ENCODE measurements at places on chromosomes 7 and 10.

DNA sequence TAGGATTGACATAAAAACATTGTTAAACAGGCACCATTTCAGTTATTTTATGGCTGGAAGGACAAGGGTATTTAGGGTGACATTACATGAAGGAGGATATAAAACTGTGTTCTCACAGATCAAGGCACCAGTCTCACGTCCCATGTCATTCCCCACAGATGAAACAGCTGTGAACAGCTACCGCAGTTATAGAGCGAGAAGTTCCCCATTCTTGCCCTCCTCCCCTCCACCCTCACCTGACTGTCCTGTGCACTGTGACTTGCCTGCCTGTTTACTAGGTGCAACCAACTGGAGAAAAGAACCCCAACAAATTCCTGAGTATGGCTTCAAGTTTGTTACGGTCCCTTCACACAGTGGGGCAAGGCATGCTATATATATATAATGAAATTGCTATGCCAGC lies 141.6 kb downstream of the SND1 start:
- no peak for DNase-seq

- no peak for DNase-seq
Measured at GRCh38 chr10:113459626-113460280, 93.1 kb upstream of the HABP2 start.

GRCh38 chr7:10838228-10838627 lies 135.4 kb upstream of the PHF14 start:
- DNase-seq = no peak

- no peak for DNase-seq
Measured at GRCh38 chr7:2781636-2782035, 62.5 kb downstream of the GNA12 start.

- no peak for DNase-seq
Measured at GRCh38 chr10:86306628-86307278, 59.8 kb downstream of the GRID1 start.

- no peak for DNase-seq
Measured at GRCh38 chr10:86665868-86666267, 2.4 kb upstream of the LDB3 start.

DNA sequence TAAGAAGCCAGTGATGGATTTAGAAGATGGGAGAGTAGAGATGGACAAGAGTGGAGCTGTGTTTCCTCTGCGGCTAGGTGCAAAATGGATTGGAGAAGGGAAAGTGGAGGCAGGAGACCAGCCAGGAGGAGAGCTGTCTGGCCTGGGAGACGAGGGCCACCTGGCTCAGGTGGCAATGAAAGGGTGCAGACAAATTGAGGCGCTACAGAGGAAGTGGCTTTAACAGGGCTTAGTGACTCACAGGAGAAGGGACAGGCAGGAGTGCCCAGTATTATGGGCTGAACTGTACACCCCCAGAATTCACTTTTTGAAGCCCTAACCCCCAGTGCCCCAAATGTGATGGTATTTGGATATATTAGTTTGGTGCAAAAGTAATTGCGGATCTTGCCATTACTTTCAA lies 65.6 kb upstream of the DUSP5 start:
- DNase-seq = no peak

DNA sequence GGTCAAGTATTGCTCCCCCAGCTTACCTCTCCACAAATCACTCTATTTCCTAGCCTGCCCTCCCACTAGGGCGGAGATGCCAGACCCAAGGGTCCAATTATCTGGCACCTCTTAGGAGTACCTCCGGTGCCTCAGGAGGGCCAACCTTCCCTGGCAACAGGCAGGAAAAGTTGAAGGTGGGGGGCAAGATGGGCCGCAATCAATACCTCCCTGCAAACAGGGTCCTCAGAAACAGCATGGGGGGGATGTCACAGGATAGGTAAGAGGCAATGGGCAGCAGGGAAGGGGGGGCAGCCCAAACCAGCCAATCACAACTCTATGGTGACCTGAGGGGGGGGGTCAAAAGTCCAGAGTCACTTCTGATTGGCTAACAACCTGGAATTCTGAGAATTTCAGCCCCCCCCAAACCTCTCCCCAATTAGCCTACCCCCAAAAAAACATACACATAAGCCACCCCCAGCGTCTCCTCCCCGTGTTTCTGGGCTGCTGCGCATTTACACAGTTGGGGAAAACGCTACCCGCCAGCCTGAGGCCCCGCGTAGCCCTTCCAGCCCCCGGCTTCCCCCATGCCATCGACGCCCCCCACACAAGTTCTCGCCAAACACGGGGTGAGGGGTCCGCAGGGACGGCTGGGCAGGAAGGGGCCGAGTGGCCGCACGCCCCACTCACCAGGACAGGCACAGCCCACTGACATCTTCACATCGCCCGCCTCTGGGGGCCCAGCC lies 589 bp downstream of the LDB1 start:
- DNase-seq = no peak

GRCh38 chr7:725223-726005 lies 1.1 kb upstream of the DNAAF5 start:
- no peak for DNase-seq

- DNase-seq = no peak
Measured at GRCh38 chr7:25953859-25954258, 198.1 kb upstream of the NFE2L3 start.

GRCh38 chr10:58755677-58756076 lies 243.0 kb downstream of the BICC1 start:
- no peak for DNase-seq

DNA sequence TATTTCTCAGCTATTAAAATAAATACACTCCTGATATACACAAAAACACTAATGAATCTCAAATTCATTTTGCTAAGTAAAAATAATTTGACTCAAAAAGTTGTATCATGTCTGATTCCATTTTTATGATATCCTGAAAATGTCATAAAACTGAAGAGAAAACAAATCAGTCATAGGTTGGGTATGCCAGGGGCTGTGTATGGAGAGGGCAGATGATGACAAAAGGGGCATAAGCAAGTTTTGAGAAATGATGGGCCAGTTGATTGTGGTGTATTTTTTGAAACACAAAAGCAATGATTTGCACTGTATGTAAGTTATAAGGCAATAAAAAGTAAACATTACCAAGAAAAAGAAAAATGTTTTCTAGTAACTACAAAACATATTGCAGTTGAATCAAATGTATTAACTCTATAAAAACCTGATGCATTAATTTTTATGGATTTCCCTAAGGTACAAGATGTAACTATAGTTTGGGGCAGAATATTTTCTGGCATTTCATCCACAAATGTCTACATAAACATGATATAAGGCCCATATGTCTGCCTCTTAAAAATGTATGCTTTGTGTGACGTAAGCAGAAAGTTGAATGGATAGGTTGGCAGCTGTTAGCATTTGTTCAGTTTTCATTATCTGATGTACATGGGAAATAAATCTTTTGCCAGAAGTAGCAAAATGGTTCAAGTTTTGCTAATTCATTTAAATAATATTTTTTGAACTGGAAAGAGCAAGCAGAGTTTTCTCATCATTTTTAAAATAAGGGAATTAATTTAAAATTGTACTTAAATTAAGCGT lies 35.1 kb upstream of the ING3 start:
- DNase-seq = no peak

GRCh38 chr10:30284865-30285594 lies 64.0 kb downstream of the MTPAP start:
- no peak for DNase-seq

DNA sequence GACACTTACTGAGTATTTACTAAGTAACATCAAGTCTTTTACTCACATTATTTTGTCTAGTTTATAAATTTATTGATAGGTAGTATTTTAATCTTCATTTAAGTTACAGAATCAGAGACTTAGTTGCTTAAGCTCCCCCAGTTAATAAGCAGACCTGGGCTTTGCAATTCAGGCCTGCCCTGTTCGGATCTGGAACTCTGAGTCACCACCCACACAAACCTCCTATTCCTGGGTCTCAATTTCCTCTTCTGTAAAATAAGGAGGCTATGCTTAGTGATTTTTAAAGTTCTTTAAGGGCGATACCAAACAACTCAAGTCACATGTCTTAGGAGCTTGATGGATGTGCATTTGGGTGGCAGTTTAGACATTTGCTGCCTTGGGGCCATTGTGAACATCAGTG lies 3.5 kb upstream of the MGAM start:
- DNase-seq = no peak

- DNase-seq = no peak
Measured at GRCh38 chr7:111368381-111369065, 193.8 kb downstream of the IMMP2L start.

GRCh38 chr7:142792593-142792992 lies 21.8 kb downstream of the PRSS2 start:
- DNase-seq = no peak

DNA sequence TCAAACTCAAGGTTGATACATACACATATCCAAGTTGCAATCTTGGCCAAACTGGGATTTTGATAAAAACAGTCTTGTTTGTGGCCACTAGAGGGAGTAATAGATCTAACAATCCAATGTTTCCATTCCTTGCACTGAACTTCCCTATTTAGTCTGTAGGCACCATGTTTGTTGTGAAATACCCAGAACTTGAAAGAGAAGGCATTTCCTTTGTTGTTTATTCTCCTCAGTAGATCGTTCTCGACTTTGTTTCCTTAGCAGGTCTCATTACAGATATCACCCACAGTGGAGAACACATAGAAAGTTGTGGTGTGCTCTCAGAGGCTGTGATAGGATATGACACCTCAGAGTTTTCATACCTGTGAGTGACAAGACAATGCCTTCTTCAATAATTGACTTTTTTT lies 70.3 kb upstream of the MXI1 start:
- no peak for DNase-seq

GRCh38 chr7:101114492-101114891 lies 12.4 kb upstream of the SERPINE1 start:
- no peak for DNase-seq

DNA sequence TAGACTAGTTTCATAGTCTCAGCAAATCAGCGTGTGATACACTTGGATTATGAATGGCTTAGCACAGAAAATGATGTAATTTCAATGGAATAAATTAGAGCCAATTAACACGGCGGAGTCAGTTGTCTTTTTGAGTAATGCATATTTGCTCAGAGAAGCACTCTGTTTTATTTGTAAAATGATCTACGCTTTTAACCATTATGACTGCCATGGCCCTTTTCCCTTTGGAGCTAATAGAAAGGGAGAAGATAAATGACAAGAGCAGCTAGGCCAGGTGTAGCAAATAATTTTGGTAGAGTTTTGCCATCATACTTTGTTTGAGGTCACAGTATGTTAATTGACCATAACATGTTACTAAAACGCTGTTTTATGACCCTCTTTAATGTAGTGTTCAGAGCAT lies 86.8 kb downstream of the GPR158 start:
- DNase-seq = no peak

DNA sequence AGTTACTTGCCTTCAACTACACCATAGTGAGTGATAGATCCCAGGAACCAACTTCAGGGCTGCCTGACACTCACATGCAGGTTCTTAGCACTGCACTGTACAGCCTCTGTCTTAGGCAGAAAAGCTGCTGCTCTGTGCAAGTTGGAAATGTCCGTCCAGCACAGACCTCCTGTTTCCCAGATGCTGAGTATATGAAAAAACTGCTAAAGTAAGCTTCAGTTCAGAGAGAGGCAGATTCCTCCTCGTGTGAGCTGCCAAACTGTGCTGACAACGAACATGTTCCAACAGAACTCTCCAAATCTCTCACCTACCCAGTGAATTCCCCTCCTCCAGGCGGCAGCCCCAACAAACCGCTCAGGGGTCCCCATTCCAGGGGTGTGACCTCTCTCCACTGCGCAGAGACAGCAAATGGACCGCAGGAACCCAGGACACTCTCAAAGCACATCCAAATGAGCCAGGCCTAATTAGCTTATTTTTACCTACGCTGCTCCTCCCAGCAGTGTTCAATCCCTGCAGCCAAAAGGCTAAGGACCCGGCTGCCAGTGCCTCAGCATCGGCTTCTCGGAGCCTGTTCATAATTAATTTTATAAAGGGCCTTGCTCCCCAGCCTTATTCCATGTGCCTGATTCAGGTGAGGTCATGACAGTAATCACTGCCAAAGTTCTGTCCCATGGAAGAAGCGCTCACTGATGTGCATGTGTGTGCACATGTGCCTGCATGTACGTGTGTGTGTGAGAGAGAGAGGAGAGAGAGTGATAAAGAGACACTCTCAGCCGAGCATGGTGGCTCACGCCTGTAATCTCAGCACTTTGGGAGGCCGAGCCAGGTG lies 159.5 kb upstream of the AUTS2 start:
- DNase-seq = no peak

GRCh38 chr7:7416031-7416858 lies 119.4 kb downstream of the COL28A1 start:
- DNase-seq = no peak

DNA sequence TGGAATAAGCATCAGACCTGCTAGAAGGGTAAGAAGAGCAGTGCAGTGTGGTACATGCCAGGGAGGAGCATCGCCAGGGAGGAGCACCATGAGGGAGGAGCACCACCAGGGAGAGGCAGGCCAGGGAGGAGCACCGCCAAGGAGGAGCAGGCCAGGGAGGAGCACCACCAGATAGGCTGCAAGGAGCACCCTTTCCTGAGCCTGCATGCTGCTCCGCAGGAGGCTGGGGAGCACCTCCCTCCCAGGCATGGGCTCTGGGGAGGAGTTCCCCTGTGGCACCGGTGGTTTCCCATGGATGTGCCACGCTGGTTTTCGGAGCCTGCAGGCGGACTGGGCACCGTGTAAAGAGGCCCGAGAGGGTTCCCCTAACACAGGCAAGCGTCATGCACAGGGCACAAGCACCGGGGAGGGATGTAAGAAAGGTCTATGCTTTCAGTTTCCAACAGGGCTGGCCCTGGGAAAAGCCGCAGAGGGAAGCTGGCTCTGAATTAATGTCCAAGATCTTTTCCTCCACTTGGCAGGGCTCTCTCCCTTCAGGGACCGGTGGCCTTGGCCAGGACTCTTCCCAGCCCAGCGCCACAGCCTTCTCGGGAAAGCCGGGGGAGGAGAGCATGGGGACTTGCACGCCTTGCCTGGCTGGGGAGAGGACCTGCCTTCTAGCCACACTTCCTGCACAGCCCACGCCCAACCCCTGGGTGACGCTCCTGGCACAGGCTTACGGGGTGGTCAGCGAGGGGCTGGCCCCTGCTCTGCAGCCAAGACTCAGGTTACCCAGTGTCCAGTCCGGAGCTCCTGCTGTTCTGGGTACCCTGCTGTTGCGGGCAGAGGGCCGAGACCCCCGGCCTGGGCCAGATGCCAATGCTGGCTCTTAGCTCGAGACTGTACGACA lies 11.5 kb upstream of the GPER1 start:
- DNase-seq = no peak

- no peak for DNase-seq
Measured at GRCh38 chr10:132636358-132636757, 98.8 kb downstream of the INPP5A start.

GRCh38 chr10:104036518-104037260 lies 49.0 kb downstream of the COL17A1 start:
- DNase-seq = no peak

Measured in stimulated activated CD8-positive, alpha-beta memory T cell treated with anti-CD3 and anti-CD28 coated beads, Interleukin-7, amount 100 ng/mL, for 1 hour (primary cell).